ENCODE measurements at places on chromosomes 6 and 20. TPM values are rescaled to one million over a fixed set of nuclear protein-coding genes. Genes with fewer than 3 reads are reported as not detected.

Gene MAVS
- 41.9 TPM for total RNA-seq

Gene TSHZ2
- 3.7 TPM for total RNA-seq

DNA sequence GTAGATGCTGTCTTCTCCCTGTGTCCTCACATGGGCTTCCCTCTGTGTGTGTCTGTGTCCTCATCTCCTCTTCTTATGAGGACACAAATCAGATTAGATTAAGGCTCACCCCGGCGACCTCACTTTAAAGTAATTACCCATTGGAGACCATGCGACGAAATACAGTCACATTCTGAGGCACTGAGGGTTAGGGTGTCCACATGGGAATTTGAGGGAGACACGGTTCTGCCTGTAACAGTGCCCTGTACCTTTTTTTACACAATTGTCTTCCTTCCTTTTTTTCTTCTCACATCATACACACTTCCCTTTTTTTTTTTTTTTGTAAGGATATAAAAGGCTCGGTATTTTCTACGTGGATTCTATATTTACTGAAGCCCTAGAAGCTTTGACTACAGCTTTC, 48.9 kb downstream of the DEK start:
- peaks cover 72% of the 10 kb centered on the region for H3K36me3 ChIP-seq
- no peak overlapping the region for H3K27ac ChIP-seq
- no peak for DNase-seq
- H3K4me1 ChIP-seq = no peaks in the 10 kb centered on the region
- no peaks in the 10 kb centered on the region for H3K27me3 ChIP-seq

DNA sequence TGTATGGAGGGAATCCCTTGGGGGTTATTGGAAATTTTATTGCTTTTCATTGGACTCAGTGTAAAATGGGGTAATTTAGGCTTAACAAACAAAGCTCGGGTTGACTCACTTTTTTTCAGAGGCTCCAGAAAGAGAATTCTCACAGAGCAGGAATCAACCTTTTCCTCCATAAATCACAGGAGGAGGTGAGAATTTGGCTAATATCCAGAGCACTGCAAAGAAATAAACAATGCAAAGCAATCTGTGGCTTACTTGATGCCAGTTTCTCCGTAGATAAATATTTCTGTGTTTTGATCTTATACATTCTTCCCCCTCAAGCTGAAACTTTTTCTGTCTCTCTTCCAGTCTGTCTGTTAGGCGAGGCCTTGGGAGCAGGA, 176.6 kb downstream of the TSHZ2 start:
- no peaks in the 10 kb centered on the region for H3K27me3 ChIP-seq
- no peak overlapping the region for H3K27ac ChIP-seq
- H3K36me3 ChIP-seq = no peaks in the 10 kb centered on the region
- no peak overlapping the region for H3K4me3 ChIP-seq

- H3K4me3 ChIP-seq = no peak overlapping the region
- H3K27me3 ChIP-seq = no peaks in the 10 kb centered on the region
- peak overlapping the region; percentile 92 for H3K27ac ChIP-seq
- H3K4me1 ChIP-seq = peaks cover 5% of the 10 kb centered on the region
Observed at GRCh38 chr6:105177556-105177955, 2.3 kb downstream of the POPDC3 start.

DNA sequence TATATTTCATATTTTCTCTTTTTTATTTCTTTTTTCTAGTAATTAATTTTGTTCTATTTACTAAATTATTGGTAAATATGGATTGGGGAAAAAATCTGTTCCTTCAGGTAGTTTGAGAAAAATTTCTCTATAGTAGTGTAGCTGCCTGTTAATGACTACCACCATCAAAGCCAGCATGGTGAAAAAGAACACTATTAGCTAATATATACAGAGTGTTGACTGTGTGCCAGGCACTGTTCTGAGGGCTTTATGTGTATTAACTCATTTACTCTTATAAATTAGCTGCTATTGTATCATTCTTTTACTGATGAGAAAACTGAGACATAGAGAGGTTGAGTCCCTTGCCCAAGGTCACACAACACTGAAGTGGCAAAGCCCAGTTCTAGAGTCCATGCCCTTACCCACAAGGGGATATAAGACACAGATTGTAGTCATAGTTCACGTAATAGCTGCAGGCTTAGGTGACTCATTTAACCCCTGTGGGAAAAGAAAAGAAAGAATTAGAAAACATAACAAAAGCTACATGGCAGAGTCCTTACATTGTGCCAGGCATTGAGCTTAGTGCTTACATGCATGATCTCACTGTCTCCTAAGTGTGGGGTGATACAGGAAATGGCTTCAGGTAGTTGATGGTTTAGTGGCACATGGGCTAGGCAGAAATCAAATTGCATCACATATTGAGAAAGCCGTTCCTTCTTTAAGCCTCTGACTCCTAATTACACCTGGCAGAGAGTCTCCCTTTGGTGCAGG, 12.2 kb upstream of the AKIRIN2 start:
- H3K27me3 ChIP-seq = no peaks in the 10 kb centered on the region
- DNase-seq = no peak
- H3K36me3 ChIP-seq = no peaks in the 10 kb centered on the region
- no peak overlapping the region for H3K27ac ChIP-seq
- no peaks in the 10 kb centered on the region for H3K4me1 ChIP-seq

- no peaks in the 10 kb centered on the region for H3K36me3 ChIP-seq
- H3K4me1 ChIP-seq = no peaks in the 10 kb centered on the region
- DNase-seq = no peak
- no peak overlapping the region for H3K4me3 ChIP-seq
- peaks cover 19% of the 10 kb centered on the region for H3K27me3 ChIP-seq
Observed at GRCh38 chr20:10219993-10220750, 1.5 kb downstream of the SNAP25 start.

GRCh38 chr20:22339091-22339881, 245.1 kb downstream of the FOXA2 start:
- no peak overlapping the region for H3K4me3 ChIP-seq
- H3K4me1 ChIP-seq = no peaks in the 10 kb centered on the region
- no peaks in the 10 kb centered on the region for H3K36me3 ChIP-seq
- peak; percentile 31 for DNase-seq

DNA sequence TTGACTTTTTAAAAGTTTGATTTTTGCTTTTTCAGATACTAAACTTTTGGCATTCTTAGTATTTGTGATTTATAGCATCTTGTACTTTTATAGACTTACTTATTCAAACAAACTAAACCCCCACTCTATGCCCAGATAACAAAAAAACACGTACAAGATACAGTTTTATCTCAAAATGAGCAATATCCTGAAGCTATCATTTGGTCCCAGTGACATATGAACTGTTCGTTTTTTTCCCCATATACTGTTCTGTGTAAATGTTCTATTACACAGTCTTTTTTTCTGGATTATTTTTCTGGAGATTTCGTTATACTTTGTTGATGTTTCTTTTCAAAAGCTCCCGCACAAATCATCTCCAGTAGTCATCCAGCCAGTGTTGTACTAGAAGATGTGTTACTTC, 27.3 kb upstream of the SERINC3 start:
- H3K4me3 ChIP-seq = no peak overlapping the region
- H3K27me3 ChIP-seq = no peaks in the 10 kb centered on the region
- peaks cover 49% of the 10 kb centered on the region for H3K4me1 ChIP-seq
- DNase-seq = no peak
- no peaks in the 10 kb centered on the region for H3K36me3 ChIP-seq
